ENCODE measurements at places on chromosomes 4 and X.

DNA sequence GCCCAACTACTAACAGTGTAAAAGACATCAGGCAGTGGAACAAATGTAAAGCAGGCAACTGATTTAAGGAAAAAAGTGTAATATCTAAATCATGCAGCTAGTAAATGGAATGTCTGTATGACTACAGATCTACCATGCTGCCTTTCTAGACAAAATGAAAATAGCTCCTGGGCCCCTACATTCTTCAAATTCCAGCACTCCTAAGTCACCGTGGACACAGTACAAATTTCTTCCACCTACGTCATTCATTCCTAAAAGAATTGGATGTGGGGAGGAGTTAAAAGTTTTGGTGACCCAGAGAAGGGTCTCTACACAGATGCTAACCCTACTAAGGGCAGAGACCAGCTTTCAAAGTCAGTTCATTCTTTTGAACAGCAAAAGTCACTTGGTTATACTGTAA is 137.2 kb upstream of the ARHGEF9 start:
- DNase-seq, result peak; percentile 9

- no peak for DNase-seq
Observed at GRCh38 chr4:121654738-121655137, 42.0 kb downstream of the ANXA5 start.

- DNase-seq, result no peak
Observed at GRCh38 chr4:103484521-103484920, 235.3 kb downstream of the TACR3 start.

GRCh38 chr4:100254237-100254636 is 64.0 kb upstream of the DDIT4L start:
- DNase-seq, result no peak

DNA sequence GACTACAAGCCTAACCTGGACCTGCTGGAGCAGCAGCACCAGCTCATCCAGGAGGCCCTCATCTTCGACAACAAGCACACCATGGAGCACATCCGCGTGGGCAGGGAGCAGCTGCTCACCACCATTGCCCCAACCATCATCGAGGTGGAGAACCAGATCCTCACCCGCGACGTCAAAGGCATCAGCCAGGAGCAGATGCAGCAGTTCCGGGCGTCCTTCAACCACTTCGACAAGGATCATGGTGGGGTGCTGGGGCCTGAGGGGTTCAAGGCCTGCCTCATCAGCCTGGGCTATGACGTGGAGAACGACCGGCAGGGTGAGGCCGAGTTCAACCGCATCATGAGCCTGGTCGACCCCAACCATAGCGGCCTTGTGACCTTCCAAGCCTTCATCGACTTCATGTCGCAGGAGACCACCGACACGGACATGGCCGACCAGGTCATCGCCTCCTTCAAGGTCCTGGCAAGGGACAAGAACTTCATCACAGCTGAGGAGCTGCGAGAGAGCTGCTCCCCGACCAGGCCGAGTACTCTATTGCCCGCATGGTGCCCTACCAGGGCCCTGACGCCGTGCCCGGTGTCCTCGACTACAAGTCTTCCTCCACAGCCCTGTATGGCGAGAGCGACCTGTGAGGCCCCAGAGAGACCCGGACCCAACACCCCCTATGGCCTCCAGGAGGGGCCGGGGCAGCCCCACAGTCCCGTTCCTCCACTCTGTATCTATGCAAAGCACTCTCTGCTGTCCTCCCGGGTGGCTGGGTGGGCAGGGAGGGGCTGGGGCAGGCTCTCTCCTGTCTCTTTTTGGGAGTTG is 486.2 kb downstream of the TRAM1L1 start:
- no peak for DNase-seq

DNA sequence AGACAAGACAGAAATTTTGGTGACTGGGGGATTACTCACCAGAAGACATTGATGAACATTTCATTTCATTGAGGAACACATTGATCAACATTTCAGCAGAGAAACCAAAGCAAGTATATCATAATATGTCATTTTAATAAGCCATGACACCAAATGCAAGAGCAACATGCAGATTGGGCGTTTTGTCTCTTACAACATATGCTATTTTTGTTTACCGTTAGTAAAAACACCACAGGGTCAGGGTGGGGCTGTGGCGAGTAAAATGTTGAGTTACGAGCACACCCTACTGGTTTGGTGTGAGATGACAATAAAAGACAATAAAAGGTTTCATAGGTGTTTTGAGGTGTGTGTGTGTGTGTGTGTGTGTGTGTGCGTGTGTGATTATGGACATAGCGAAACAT is 294.5 kb downstream of the PDGFC start:
- DNase-seq, result peak; percentile 60
